ENCODE measurements at places on chromosomes 6 and 20. TPM values are rescaled to one million over a fixed set of nuclear protein-coding genes. Genes with fewer than 3 reads are reported as not detected.

MMS22L gene
- total RNA-seq: 32.3 TPM

OPRM1 gene
- total RNA-seq: 1.2 TPM

DNA sequence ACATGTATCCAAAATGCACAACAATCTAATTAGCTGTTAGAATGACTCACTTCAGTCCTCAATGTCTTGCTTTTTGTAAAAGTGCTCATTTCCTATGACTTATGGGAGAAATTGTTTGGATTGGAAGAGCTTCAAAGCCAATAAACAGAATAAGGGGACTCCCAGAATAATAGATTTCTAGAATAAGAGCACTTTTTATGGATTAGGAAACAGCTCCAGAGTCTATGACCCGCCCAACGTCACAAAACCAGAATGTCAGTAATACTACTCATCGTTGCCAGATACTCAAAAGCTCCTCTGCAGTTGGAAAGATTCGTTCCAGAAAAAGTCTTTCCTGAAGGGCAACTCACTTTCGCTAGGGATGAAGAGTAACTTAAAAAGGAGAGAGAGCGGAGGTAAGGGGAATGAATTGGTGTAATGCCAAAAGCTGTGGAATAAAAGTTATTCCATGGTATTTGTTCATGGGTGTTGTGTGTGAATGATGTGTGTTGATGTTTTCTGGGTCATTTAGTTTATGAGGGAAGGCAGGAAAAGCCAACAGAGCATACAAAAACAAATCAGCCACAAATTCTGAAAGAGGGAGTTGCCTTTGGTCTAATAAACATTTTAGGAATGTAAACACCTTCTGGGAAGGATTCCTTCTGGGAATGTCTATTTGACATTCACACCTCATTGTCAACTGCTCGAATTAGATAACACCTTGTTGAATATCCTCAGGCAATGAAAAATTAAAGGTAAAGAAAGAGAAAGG, 64.6 kb downstream of the SYNE1 start:
- DNase-seq: no peak

DNA sequence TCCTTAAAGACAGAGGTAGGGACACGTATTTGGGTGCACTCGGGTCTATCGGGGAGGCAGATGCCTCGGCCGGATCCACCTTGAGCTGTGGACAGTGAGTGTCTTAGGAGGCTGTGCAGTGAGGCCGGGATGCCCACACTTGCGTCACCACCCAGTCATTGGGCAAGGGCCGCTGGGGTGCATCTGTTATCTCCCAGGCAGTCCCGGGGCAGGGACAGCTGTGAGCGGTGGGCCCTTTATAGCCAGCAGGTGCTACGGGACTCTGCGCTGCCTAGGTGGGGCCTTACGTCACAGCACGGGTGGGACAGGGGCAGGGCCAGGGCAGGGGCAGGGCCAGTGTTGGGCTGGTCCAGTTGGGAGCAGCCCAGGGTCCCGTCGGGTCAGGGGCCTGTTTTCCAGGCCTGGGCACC, 689 bp upstream of the COL20A1 start:
- no peak for DNase-seq

DNA sequence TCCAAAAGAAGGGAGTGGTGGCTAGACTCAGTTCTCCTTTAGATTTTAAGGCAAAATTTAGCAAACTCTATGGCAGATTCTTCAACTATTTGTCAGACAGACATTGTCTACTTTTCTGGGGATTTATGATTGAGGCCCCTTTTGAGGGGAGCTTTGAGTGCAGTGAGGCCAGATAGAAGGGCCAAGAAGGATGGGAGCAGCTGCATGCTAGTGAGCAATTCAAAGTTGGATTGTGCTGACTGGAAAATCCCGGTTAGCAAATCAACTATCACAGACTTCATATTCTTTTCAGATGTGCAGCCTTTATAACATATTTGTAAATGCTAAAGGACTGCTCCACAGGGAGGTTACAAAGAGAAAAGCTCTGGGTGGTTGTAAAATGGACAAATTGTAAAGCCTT, 35.0 kb upstream of the ESR1 start:
- no peak for DNase-seq

DNA sequence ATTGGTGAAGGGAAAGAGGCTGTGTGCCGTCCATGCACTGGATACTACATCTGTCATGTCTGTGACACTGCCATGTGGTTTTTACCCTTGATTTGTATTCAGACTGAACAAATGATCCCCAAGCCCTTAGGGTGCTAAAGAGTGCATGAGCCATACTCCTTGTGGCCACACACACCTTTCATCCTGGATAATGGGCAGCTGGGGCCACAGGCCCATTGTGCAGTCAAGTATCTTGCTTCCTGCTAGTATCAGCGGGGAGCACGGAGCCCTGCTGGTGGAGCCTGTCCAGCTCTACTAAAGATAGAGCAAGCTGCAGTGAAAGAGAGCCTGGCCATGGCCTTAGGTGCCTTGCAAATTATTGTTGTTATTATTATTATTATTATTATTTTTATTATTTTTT, 75.1 kb downstream of the SLX4IP start:
- no peak for DNase-seq

UTRN gene
- 256 TPM for total RNA-seq

Measured in urinary bladder (tissue), 4 donors.